ENCODE measurements at places on chromosomes 3 and 15.

DNA sequence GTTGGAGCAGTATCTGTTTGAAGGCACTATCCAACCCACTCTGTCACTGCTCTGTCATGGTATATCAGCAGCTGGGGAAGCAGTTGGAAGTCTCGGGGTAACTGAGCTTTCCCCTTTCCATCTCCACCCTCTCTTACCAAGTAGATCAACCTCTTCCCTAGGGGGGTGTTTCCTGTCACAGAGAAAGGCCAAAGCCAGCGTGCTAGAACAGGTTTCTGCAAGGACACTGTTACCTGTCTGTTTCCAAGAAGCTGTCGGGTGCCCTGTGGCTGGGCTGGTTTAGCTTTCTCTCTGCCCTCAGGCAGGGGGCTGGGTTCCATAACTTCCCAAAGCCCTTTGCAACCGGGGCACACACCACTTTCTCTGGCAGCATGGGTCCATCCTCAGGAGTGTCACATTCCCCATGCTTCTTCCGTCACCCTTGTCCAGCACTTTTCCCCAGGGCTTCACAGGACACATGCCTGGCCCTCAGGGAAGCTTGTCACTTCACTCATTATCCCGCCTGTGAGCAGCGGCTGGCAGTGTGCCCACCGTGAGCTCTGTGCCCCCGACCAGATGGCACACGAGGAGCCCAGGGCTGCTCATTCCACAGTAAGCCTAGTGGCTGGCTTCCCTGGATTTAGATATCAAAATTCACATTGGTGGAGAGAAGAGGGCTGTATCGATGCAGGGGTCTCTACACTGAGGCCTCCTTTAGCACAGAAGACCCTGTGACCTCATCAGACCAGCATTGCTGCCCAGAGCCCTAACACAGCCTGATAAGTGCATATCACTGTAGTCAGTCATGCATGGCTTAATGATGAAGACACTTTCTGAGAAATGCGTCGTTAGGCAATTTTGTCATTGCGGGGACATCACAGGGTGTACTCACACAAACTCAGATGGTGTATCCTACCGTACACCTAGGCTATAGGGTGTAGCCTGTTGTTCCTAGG lies 205.8 kb downstream of the SLCO3A1 start:
- ATAC-seq: no peak

DNA sequence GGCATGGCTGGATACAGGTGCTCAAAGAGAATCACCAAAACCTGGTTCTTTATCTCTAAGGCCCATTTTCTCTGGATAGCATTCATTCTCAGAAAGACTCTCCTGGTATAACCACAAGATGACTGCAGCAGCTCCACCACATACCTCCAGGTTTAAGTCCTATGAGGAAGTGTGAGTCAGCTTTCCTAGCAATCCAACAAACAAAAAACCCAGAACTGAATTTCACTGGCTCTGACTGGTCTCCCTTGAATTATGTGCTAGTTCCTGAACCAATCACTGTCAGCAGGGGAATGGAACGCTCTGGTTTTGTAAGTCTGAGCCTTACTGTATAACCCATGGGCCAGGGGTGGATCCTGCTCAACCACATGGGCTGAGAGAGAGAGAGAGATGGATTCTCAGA lies 27.2 kb downstream of the MRPL46 start:
- ATAC-seq: no peak

GRCh38 chr3:84634668-84635067 lies 324.1 kb upstream of the CADM2 start:
- ATAC-seq: no peak

DNA sequence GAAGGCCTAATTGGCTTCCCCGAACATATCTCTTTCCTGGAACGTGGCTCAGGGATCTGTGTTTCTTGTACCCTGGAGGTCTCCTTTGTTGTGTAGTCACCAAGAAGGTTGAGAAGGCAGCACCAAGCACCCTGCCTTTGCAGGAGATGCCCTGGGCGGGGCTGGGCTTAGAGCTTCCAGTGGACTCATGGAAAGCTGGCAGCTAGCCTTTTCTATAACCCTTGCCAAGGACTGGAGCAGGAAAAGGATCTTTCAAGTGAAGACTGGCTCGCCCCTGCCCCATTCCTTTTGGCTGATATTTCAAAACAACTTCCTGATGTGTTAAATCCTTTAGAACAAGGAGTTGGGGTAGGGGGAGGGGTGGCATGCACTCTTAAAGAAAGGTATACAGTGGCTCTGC lies 58.9 kb upstream of the EPHA6 start:
- peak; percentile 13 for ATAC-seq

GRCh38 chr3:56087451-56088053 lies 380.7 kb downstream of the ERC2 start:
- no peak for ATAC-seq

GRCh38 chr15:66572146-66572545 lies 6.3 kb upstream of the LCTL start:
- no peak for ATAC-seq

GRCh38 chr15:60720493-60721256 lies 241.7 kb upstream of the ICE2 start:
- ATAC-seq: peak; percentile 86

- no peak for ATAC-seq
Observed at GRCh38 chr15:23690450-23690852, 3.3 kb upstream of the NDN start.

DNA sequence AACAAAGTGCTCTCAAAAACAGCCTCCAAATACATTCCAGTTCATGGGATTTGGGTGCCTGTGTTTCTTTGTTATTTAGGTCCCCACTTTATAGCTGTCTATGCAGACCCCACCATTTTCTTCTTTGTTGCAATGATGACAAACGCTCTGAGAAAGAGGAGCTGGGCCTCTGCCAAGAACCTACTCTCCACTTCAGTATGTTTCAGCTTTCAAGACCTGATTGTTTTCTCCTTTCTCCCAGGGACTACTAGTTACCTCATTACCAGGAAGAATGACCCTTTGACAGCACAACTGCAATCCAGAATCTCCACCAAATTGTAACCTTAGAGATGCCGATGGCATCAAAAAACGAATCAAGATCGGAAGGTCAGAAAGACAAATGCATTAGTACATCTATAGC lies 236.8 kb downstream of the MEIS2 start:
- ATAC-seq: no peak

- no peak for ATAC-seq
Observed at GRCh38 chr3:46995901-46996562, 16.6 kb downstream of the NBEAL2 start.

DNA sequence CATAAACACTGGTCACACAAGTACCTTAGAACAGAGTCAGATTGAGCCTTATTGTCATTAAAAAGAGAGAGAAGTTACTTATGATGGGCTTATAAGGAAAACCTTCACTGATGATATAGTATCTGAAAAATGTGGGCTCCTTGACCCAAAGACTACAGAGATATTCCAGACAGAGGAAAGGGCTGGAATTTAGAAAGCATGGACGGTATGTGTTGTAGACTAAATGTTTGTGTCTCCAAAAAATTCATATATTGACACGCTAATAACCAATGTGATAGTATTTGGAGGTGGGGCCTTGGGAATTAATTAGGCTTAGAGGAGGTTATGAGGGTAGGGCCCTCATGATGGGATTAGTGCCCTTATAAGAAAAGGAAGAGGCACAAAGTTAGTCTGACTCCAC lies 61.0 kb upstream of the DAZL start:
- ATAC-seq: no peak

- ATAC-seq: no peak
Observed at GRCh38 chr3:188434594-188434993, 280.6 kb downstream of the LPP start.

DNA sequence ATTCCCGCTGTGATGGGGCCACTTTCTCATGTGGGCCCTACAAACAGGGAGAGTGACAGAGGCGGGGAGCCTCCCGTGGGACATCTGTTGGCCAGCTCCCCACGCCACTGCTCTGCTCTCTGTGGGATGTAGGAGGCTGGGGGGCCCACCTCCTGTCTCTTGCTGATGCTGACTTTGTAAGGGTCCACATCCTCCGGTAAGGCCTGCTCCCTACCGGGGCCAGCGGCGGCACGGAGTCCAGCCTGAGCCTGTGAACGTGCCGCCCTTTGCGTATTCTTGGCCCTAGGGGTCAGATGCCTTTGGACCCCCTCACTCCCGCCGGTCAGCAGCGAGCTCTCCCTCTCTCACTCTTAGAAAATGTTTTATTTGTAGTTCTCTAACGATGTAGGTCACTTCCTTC lies 153.2 kb downstream of the LRRC28 start:
- no peak for ATAC-seq

- no peak for ATAC-seq
Observed at GRCh38 chr3:48236531-48236930, 4.4 kb upstream of the ZNF589 start.

- no peak for ATAC-seq
Observed at GRCh38 chr15:68333775-68334470, 56.4 kb downstream of the FEM1B start.

GRCh38 chr3:194508491-194509453 lies 22.0 kb upstream of the ATP13A3 start:
- ATAC-seq: no peak

- no peak for ATAC-seq
Observed at GRCh38 chr3:190734490-190734889, 128.0 kb downstream of the GMNC start.

- peak; percentile 63 for ATAC-seq
Observed at GRCh38 chr3:187011915-187012314, 81.6 kb downstream of the ST6GAL1 start.

Data from stimulated activated memory B cell treated with anti-CD40 and anti-IgM and Interleukin-4, amounts not matched to agents 10 μg/mL and 1 μg/mL and 100 μg/mL, for 72 hours (primary cell).